Calu3 (cell line): ENCODE measurements at places on chromosomes 1 and 21. TPM values are rescaled to one million over a fixed set of nuclear protein-coding genes. Genes with fewer than 3 reads are reported as not detected.

The GJA8 gene
- total RNA-seq = not detected in 2 replicates

The RGS5 gene
- 1.9 and 6.7 TPM in 2 replicates for total RNA-seq

The SHISAL2A gene
- total RNA-seq = not detected in 2 replicates

The S1PR1 gene
- total RNA-seq = not detected in 2 replicates

The C4BPB gene
- total RNA-seq = 7.5 and 10.2 TPM in 2 replicates

The PTGS2 gene
- 64.2 and 78.2 TPM in 2 replicates for total RNA-seq

The PRXL2B gene
- total RNA-seq = 31.0 and 51.5 TPM in 2 replicates

The OLFML2B gene
- total RNA-seq = not detected in 2 replicates

- no peak overlapping the region for H3K4me3 ChIP-seq
- no peak overlapping the region for H3K27ac ChIP-seq
- no peaks in the 10 kb centered on the region for H3K27me3 ChIP-seq
- no peaks in the 10 kb centered on the region for H3K36me3 ChIP-seq
Observed at GRCh38 chr1:240104672-240105071, 13.0 kb downstream of the FMN2 start.

DNA sequence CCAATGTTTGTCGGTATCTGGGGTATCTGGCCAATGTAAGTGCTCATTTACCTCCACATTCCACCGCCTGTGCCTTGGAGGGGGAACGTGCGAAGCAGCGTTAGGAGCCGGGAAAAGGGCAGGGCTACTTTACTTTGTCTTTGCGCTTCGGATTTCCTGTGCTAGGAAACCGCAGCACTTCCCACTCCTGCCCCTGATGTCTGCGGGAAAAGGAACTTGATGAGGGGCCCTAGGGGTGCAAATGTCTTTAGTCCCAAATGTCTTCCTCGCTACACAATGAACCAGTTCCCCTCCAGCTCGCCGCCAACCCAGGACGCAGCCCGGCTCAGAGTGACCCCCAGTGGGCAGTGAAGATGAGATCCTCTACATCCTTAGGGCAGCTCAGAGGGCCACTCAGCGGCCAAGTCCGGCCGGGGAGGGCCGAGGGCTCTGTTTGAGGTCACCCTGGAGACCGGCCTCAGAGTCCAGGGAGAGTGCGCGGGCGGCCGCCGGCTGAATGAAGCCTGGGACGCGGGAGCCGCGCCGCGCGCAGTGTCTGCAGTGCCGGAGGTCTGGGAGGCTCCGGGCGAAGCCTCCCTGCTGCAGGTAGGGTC is at the start of gene DYNLT5:
DYNLT5 (plus strand) TSS at position 460 of the 593 bp plus-strand sequence. CDS start 2,200 bp downstream, outside the sequence.
- no peak within 1 kb of the TSS for H3K4me3 ChIP-seq
- no peaks in the 10 kb centered on the region for H3K4me1 ChIP-seq
- no peak for DNase-seq
- no peaks in the 10 kb centered on the region for H3K27me3 ChIP-seq
- no peak within 1 kb of the TSS for H3K27ac ChIP-seq
- H3K36me3 ChIP-seq = no peaks in the 10 kb centered on the region

- no peak overlapping the region for H3K27ac ChIP-seq
- H3K4me1 ChIP-seq = no peaks in the 10 kb centered on the region
- H3K4me3 ChIP-seq = no peak overlapping the region
- no peaks in the 10 kb centered on the region for H3K36me3 ChIP-seq
- no peak for DNase-seq
Observed at GRCh38 chr21:19463966-19464365, 1060.4 kb upstream of the TMPRSS15 start.

DNA sequence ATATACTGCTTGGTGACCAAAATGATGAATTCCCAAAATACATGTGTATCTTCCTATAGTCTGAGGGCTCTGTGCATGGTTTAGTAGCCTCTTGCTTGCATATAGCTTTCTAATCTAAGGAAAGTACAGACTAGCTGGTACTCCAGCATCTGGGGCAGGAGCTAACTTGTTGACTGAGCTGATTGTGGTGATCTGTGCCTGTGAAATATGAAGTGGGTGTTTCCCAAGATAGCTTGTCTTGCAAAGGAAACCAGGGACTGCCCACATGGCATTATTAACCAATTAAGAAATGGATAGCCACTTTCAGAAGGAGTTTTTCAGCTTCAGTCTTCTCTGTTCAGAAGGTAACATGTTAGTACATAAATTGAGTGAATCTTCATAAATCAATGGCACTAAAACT is 219.8 kb downstream of the NEGR1 start:
- H3K4me3 ChIP-seq = no peak overlapping the region
- DNase-seq = no peak
- no peak overlapping the region for H3K27ac ChIP-seq
- no peaks in the 10 kb centered on the region for H3K4me1 ChIP-seq
- H3K36me3 ChIP-seq = no peaks in the 10 kb centered on the region

- no peak overlapping the region for H3K4me3 ChIP-seq
- peaks cover 27% of the 10 kb centered on the region for H3K36me3 ChIP-seq
Observed at GRCh38 chr1:21216835-21217811, 40.4 kb upstream of the EIF4G3 start.

- no peak for DNase-seq
- no peaks in the 10 kb centered on the region for H3K36me3 ChIP-seq
- no peaks in the 10 kb centered on the region for H3K27me3 ChIP-seq
- no peaks in the 10 kb centered on the region for H3K4me1 ChIP-seq
Observed at GRCh38 chr1:56169856-56170255, 409.5 kb downstream of the PLPP3 start.

DNA sequence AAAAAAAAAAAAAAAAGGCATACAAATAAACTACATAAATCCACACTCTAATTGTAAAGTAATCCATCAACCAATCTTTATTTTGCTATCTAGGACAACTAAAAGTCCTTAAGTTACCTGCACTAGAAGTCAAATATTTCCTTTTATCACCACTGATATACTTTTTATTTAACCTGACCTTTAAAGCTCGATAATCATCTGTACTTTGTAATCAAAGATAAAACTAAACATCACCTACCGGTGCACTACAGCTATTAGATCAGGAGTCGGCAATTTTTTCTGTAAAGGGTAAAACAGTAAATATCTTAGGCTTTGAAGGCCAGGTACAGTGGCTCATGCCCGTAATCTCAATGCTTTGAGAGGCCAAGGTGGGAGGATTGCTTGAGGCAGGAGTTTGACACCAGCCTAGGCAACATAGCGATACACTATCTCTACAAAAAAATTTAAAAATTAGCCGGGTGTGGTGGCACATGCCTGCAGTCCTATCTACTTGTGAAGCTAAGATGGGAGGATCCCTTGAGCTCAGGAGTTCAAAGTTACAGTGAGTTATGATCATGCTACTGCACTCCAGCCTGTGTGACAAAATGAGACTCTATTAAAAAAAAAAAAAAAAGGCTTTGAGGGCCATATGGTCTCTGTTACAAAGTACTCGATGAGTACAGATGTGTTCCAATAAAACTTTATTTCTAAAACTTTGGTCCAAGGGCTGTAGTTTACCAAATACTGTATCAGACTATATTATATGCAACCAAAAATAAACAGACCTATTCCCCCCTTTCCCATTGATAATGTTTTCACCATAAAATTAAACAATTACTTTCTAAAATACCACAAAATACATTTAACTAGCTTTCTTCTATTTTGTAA is 47.1 kb downstream of the TESK2 start:
- no peak overlapping the region for H3K27ac ChIP-seq
- no peak for DNase-seq
- H3K4me1 ChIP-seq = no peaks in the 10 kb centered on the region

DNA sequence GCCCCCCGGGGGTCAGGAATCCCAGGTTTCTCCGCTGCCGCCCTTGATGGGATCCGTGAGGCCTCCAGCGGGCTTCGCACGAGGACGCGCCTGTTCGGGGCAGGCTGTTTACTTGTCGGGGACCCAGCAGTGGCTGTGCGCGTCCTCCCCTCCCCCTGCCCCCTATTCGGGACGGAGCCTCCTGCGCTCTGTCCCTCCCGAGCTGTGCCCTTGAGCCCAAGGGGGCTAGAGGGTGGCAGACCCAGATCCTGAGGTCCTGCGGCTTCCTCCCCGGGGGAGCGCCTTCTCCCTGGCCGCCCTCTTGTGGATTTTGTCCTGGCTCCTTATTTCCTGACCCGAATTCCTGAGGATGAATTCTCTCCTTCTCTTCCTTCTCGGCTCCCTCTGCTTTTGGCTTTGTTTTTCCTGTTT is 38.4 kb downstream of the PIK3CD start:
- peak overlapping the region; percentile 77 for H3K27ac ChIP-seq
- peak overlapping the region; percentile 87 for H3K4me3 ChIP-seq
- peaks cover 32% of the 10 kb centered on the region for H3K36me3 ChIP-seq
- H3K27me3 ChIP-seq = peaks cover 10% of the 10 kb centered on the region
- peaks cover 8% of the 10 kb centered on the region for H3K4me1 ChIP-seq

DNA sequence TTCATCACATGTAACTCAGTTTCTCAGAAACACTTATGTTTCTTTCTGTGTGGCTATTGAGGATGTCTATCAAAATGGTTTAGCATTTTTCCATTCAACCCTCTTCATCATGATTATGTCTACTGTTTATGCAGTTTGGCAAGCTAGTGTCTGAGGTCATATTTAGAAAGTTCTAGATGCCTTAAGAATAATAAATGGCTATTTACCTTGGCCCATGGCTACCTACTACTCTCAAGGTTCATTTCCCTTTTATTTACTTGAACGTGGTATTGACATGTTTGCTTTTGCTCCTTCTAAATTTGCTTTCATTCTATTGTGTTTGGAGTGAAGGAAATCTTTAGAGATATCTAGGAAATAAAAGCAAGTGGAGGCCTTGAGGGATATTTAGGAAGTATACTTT is 193.7 kb upstream of the OLFM3 start:
- DNase-seq = no peak
- peaks cover 4% of the 10 kb centered on the region for H3K36me3 ChIP-seq
- H3K27me3 ChIP-seq = no peaks in the 10 kb centered on the region
- no peaks in the 10 kb centered on the region for H3K4me1 ChIP-seq
- H3K4me3 ChIP-seq = no peak overlapping the region

DNA sequence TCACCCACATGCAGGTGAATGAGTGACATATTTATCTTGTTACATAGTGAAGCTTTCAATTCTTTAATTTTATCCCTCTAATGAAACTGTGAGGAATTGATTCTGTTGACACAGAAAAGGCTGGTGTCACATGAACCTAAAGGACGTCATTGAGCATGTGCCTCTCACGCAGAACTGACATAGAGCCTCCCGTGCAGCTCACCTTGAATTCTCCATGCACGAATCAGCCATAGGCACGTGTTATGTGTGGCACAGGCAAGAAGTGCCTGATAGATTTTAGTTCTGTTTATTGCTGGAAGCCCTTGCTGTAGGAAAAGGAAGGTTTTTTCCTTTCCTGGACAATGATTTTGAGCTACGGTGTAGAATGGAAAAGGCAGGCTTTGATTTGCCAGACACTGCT is 11.3 kb downstream of the ADARB1 start:
- no peak for DNase-seq
- H3K4me3 ChIP-seq = no peak overlapping the region
- H3K4me1 ChIP-seq = no peaks in the 10 kb centered on the region
- H3K27ac ChIP-seq = no peak overlapping the region

GRCh38 chr21:46117586-46118315 is 19.8 kb downstream of the COL6A2 start:
- H3K4me1 ChIP-seq = no peaks in the 10 kb centered on the region
- no peak overlapping the region for H3K4me3 ChIP-seq
- DNase-seq = no peak
- H3K27ac ChIP-seq = no peak overlapping the region
- no peaks in the 10 kb centered on the region for H3K36me3 ChIP-seq

DNA sequence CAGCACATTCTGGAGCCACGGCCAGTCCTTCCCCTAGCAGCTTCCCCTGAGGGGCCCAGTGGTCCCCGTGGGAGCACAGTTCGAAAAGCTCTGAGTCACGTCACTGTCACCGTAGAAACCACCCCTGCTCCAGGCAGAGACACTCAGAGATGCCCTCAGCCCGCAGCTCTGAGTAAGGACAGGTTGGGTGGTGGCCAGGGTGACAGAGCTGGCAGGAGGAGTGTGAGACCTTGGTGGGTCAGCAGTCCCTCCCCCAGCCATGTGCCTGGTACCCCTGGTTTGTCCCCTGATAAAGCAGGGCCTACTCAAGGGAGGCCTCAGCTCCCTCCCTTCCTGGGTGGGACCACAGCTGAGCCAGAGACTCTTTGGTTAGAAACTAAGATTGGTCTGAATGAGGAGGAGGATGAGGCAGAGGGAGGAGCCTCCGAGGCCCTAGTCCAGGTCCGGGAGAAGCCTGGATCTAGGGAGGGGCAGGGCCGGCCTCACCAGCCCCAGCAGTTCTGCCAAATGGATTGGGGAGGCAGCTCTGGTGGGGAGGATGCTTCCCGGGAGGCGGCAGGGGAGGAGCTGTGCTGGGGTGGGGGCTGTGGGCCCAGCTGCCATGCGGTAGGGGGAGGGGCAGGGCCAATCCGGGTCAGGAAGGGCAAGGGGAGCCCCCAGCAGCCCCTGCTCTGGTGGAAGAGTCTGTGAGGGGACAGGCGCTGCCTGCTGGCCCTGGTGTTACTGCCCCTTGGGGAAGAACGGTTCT is 55.2 kb downstream of the SLC9A1 start:
- no peak overlapping the region for H3K4me3 ChIP-seq
- H3K36me3 ChIP-seq = peaks cover 3% of the 10 kb centered on the region
- no peak for DNase-seq

- no peak overlapping the region for H3K4me3 ChIP-seq
- H3K27ac ChIP-seq = peak overlapping the region; percentile 63
- no peaks in the 10 kb centered on the region for H3K27me3 ChIP-seq
- H3K4me1 ChIP-seq = peaks cover 56% of the 10 kb centered on the region
Observed at GRCh38 chr1:79190074-79190473, 183.5 kb upstream of the ADGRL4 start.

DNA sequence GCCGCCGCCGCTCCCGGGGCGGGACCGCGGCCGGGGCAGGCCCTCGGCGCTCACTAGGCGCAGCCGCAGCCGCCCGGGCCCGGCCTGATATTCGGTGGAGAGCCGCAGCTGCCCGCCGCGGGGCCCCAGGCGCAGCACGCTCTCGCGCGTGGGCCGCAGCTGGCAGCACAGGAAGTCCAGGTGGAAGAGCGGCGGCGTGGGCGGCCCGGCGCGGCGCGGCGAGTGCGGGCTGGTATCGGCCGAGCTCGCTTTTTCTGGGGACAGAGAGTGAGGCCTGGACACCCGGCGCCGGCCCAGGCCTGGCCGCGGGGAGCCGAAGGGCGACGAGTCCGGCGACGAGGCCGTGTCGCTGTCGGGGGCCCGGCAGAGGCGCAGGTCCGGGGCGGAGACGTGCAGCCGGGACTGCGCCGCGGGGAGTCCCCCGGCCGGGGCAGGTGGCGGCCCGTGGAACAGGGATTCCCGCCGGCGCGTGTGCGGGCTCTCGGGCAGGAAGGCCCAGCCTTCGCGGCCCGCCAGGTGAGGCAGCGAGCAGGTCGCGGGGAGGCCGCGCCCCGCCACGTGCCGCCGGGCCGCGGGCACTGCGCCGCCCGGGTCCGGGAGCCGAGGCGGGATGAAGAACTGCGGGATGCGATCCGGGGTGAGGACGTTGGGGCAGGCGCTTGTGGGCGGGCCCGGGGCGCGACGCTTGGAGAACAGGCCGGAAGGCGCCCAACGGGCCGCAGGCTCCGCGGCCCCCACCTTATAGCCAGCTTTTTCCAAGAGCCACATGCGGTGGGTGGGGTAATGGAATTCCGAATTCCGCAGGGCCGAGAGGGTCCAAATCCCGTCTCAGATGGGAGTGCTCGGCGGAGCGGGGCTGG is 1.2 kb downstream of the C2CD4D start:
- H3K4me1 ChIP-seq = peaks cover 54% of the 10 kb centered on the region
- DNase-seq = no peak
- H3K4me3 ChIP-seq = peak overlapping the region; percentile 91
- H3K36me3 ChIP-seq = peaks cover 34% of the 10 kb centered on the region
- H3K27ac ChIP-seq = peak overlapping the region; percentile 98
